LNCaP clone FGC (cell line): ENCODE measurements at places on chromosomes 3 and 15.

DNA sequence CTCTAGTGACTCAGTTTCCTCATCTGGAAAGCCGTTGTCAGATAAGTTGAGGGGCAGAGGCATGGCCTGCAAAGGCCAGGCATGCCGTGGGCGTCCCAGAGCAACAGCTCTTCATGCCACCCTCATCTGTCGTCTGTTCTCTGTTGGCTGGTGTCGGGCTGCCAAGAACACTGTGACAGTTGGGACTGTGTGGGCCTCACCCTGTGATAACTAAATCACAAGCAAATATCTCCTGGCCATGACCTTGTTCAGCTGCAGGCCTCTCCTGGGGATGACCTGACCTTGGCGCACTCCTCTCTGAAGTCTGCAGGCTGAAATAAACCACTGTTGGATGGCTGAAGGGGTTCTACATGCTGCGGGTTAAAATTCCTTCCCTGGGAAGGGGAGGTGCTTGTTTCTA is 145.9 kb downstream of the SHQ1 start:
- DNase-seq = no peak

- no peak for DNase-seq
Observed at GRCh38 chr15:55106155-55106554, 90.6 kb downstream of the RSL24D1 start.

- DNase-seq = no peak
Observed at GRCh38 chr3:177061369-177061768, 135.9 kb downstream of the TBL1XR1 start.

DNA sequence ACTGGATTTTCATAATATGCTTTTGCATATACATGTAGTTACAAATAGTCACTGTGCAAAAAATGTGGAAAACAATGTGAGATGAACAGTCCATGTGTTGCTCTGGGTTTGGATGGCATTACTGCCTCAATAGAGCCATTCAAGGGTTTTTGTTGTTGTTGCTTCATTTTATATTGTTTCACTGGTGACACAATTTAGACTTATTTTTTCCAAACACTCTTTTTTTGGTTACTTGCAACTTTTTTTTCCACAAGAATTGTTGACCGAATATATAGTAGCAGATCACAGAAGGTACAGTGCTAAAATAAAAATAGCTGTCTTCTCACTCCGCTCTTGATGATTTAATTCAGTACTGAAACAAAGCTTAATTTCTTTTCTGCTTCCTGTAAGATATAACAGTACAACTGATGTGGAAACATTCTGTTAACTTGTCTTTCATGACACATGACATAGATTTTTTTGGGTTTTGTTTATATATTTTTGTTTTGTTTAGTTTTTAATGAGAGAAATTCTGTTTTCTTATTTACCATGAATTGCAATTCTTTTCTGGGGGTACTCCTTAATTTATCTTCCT is 618.6 kb downstream of the NAALADL2 start:
- DNase-seq = no peak

- no peak for DNase-seq
Observed at GRCh38 chr3:170205302-170205701, 16.9 kb upstream of the PRKCI start.

DNA sequence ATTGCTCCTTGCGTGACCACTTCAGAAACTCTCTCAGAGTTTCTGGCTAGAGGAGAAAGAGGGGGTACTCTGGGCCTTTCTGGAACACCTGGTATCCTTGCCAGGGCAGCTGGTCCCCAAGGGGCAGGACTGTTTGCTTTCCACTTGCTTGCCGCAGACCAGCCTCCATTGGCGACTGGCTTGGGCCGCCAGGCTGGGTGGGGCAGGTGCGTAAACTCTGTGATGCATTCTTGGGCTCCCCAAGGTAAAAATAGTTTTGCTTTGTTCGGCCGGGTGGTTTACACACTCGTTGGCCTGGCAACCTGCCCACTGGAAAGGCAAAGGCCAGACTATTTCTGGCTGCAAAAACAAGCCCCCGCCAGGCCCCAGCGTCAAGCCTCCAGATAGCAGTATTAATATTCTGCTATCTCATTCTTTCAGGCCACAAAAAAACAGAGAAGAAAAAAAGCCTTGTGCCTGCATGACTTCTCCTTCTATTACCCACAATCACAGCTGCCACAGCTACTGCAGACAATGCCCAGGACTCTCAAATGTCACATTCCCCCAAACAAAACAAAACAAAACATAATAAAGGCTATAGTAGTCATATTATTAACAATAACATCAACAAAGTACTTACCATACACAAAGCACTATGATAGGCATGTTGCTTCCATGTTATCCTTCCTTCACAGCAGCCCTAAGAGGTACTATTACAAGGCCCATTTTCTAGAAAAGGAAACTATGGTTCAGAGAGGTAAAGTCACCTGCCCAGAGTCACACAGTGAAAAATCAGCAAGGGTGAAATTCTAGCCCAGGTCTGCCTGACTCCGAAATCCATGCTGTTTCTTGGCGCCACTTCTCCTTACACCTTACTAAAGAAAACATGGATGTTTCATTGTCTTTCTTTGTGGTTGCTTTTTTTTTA is 14.0 kb upstream of the SSUH2 start:
- no peak for DNase-seq

DNA sequence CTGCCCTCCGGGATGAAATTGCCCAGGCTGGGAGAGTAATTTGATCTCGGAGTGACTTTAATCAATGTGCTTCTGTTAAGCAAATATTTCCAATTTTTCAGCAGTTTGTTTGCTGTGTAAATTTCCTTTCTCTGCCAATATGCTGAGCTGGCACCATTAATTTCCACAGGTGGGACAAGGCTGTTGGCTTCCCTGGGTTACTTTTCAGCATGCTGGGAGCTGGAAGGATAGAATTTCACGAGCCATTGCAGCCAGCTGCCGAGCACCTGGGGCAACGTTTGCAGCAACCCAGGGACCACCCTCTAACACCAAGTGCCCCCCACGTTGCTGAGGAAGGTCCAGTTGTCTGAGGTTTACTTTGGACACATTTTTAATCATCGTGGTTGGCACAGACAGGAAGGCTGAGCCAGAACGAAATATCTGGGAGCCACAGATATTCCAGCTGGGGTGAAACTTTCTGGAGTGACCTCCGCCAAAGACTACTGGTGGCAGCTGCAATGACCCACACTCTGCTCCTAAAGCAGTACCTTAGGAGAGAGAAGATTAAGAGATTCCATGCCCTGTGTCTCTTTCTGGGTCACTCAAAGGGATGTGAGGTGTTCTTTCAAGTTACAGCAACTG is 293.3 kb upstream of the RGMA start:
- peak; percentile 51 for DNase-seq

GRCh38 chr3:159233734-159234133 is 431.9 kb downstream of the MFSD1 start:
- no peak for DNase-seq

- DNase-seq = no peak
Observed at GRCh38 chr3:53402326-53402725, 55.0 kb upstream of the DCP1A start.

DNA sequence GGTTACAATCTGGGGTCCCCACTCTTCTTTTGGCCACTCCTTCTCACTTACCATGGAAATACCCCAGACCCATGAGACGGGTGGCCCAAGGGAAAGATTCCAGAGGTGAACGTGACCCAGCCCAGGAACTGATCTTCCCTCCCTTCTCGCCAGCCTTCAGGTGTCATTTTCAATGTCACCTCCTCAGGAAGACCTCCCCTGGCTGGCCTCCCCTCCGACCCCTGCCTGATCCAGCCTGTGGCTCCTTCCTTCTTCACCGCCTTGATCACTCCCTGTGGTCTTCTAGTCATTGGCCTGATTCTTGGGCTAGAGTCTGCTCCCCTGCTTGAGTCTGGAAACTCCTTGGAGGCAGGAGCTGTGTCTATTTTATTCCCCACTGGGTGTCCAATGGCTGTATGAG is 146.1 kb downstream of the SMAD6 start:
- DNase-seq = no peak

DNA sequence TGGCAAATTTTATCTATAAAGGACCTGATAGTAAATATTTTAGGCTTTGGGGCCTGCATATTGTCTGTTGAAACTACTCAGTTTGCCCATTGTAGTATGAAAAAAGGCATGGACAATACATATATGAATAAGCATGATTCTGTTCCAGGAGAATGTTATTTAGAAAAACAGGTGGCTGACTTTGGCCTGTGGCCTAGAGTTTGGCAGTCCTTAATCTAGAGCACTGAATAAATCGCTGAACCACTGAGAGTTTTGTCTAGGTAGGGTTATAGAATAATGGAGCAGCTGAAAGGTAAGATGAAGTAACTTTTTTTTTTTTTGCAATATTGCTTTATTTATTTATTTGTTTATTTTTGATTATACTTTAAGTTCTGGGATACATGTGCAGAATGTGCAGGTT is 75.0 kb downstream of the LRRC49 start:
- no peak for DNase-seq

DNA sequence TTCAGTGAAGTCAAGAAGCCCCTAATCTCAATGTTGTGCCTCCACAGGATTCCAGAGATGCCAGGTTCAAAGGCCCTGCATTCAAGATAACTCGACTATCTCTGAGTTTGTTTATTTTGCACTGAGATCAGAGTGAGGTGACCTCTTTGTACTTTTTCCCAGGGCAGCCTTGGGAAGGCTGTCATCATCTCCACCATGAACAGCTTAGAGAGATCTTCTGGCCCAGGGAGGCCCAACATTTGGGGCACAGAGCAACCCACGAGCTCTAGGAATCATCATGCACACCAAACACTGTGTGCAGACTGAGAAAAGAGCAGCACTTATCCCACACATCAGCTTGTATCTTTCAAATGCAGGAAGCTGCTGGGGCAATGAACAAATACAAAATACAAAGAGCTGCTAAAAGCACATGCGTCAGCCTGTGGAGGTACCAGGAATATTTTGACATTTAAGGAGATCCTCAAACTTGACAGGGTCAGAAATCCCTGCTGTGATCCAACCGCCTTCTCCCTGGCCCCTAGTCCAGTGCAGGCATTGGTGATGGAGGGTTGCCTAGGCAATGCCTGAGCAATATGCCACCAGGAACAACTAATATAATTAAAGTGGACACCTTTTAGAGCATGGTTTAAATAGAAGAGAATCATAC is 33.6 kb downstream of the TRIM42 start:
- DNase-seq = no peak

DNA sequence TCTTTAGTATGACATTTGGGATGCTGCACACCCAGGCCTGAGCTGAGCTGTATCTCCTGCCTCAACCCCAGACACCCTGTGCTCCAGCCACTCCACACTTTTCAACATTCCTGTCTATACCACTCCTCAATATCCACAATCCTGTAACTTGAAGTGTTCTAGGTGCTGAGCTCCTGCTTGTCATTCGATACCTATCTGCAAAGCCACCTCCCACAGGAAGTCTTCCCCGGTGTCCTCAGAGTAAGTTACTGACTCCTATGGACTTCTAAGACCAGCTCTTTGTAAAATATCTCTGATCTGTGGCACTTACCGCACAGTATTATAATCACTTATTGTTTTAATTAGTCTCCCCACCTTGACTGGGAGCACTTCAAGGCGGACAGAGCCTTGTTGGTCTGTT is 1.2 kb upstream of the CAV3 start:
- DNase-seq = no peak

DNA sequence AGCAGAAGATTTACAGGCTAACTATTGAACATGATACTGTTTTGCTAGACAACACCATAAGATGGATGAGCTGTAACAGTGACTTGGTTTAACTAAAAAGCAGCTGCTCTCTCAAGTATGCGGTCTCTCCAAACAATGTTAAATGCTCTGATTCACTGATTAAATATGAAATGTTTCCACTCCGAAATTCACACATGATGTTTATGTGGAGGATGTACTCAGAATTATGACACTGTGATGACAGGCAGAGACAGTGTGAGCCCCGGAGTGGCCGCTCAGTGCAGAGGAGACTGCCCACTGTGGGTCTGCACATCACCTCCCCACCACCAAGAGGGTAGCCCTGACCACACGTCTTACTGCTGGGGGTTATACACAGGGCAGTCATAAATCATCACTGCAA is 83.9 kb upstream of the MEX3B start:
- no peak for DNase-seq

DNA sequence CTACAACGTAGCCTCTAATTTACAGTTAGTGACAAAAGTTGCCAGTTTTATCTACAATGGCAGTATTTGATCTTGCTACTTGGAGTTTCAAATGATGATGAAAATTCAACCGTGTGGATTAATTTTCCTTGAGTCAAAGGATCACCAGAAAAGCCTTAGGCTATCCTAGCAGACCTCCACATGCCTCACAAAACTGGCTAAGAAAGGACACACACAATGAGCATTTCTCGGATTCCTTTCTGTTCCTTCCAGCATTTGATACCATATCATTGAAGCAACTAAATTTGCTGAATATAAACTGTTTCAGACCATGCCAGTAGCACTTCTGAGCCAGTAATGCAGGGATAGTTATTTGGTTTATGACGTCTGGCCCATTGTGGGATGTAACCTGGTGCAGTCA is 587.4 kb upstream of the MDFIC2 start:
- no peak for DNase-seq

GRCh38 chr3:63662500-63662899 is 10.0 kb downstream of the SNTN start:
- DNase-seq = no peak

GRCh38 chr3:139935866-139936817 is 1.2 kb downstream of the CLSTN2 start:
- no peak for DNase-seq
